HL-60 (cell line): ENCODE measurements at places on chromosomes 7 and 10.

GRCh38 chr7:5621776-5622175, 159.7 kb downstream of the RNF216 start:
- DNase-seq: no peak

- DNase-seq: no peak
Observed at GRCh38 chr10:112248584-112249295, 34.5 kb upstream of the TECTB start.

GRCh38 chr7:44189286-44189992, at the start of gene GCK:
Gene GCK, minus strand, starts transcription at chr7:44189439. Its CDS starts 486 bp downstream, at chr7:44188953.
- DNase-seq: no peak

DNA sequence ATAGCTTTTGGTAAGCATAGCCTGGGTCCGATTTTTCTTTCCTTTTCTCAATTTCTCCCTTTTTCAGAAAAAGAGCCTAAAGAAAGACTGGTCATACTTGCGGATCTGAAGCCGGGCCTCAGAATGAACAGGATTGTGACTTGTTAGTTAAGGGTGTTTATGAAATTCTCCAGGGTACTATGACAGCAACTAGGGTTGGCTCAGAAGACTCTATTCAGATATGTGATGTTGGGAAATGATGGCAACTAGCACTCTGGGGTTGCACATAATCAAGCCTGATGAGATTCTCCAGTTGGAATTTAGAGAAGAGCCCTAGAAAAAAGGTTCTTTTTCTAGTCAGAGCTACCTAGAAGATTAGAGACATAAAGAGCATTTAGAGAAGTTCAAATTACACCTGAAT, 352.4 kb upstream of the POM121L12 start:
- no peak for DNase-seq

DNA sequence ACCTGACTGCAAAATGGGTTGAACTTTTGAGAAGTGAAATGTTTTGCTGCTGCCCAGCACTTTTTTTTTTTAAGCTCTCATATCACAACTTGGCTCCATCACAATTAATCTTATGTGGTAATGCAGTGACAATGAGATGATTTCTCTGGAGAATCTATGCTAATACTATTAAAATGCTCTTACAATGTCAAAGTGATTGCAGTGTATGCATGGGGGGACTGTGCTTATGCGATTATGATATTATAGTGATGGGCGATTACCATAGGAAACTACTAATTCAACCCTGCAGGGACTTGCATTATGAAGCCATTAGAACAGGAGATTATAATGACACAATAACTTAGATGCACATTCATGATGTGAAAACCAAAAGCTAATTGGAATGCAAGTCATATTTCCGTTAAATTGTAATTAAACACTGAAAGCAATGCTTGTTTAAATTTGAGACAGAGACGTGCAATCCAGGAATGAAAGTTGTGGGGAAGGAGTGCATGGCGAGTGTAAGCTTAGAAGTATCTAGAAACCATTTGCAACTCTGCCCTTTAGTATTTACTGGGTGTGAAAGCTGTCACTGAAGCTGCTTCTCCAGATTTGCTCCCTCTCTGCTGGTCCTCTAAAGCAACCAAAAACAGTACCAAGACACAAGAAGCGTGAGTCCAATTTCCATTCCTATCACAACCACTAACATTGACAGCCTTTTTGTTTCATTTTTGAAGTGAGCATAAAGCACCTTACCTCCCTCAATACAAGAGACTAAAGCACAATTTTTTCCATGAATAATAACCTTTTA, 21.6 kb downstream of the PTER start:
- DNase-seq: no peak

GRCh38 chr7:127798769-127799372, 146.9 kb downstream of the SND1 start:
- DNase-seq: no peak

DNA sequence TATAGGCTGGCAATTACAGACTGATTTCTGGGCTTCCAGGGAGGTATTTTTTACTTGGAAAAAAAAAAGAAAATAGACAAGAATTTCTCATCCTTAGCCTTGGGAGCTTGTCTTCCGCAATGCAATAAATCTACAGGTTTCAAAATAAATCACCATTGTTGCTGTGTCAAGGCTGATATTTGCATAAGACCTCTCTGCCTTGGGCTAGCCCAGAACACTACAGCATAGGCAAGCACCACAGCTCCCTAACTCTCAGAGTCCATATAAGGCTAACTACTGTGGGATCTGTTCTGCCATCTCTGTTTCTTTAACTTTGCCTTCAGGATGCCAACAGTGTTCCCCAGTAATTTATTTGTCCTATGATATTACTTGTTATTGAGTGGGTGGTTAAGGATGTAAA, 64.4 kb downstream of the ZWINT start:
- no peak for DNase-seq

DNA sequence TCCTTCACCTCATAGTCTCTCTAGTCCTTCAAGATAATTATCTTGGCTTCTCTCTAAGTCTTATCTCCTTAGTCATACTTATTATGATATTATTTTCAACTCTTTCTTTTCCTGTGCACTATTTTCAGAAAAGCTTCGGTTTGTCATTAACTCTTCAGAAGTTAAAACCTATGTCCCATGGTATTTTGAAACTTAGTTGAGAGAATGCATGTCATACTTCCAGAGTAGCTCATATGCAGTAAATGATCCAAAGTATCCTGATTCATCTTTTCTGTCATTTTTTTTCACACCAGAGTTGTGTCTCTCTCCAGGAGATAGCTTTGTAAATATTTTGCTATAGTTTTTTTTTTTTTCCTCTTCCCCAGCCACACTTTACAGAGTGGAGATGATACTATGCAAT, 1008.6 kb downstream of the NRG3 start:
- DNase-seq: no peak

GRCh38 chr10:125020386-125020785, 78.5 kb downstream of the ZRANB1 start:
- no peak for DNase-seq

DNA sequence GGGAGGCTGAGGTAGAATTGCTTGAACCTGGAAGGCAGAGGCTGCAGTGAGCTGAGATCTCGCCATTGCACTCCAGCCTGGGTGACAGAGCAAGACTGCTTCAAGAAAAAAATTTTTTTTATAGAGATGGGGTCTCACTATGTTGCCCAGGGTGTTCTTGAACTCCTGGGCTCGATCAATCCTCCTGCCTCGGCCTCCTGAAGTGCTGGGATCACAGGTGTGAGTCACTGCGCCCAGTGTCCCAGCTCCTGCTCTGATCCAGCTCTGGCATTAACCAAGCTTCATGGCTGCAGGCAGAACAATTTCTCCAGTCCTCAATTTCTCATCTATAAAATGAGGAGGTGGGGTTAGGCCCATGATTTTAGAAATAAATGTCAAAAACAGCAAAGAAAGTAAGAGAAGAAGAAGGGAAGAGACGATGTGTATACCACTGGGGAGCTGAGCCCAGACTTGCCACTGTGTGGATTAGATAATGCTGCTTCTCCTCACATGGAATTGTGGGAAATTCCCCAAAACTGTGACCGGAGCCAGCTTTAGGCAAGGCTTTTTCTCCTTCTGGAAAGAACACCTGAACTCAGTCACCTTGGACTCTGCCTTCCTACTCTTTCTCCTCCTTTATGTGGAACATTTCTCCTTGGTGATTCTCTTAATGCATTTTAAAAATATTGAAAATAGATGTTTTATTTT, 25.5 kb downstream of the IL15RA start:
- DNase-seq: no peak

DNA sequence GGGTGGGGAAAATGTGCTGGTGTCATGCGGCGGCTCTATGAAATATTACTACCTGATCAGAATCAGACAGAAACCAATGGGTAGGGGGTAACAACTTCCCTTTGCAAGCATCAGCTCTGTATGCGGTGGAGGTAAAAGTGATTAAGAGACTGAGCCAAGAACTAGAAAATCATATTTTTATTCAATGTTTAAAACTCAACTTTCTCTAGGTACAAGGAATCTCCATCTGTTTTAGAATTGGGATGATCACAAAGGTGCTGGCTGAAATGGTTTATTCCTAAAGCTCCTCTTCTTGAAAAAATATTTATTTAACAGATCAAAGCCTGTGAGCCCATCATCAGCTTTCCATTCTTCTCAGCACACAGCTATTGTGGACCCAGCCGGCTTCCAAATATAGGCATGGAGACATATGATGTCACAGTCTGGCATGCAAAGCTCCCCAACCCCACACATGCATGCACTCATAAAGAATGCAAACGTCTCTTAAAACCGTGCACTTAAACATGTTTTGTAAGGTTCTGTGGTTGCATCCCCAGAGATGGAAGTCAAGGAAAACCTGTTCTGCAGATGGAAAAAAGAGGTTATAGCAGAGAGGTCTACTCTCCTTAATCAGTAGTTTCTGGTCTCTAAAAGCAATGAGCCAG, 126.0 kb downstream of the SKIDA1 start:
- no peak for DNase-seq

DNA sequence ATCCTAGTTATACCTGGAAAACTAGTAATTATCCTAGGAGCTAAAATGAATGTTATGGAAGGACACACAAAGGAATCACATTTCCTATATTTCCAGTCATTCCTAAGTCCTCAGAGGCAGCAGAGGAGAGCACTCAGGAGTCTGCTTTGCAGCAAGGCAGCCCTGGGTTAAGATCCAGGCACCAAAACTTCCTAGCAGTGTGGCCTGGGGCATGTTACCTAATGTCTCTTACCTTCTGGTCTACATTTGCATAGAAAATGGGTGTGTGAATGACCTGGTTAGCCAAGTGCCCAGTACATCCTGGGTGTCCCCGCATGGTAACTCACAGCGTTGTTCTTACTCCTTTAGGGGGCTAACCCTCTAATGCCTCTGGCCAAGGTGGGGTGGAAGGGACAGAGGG, 135.9 kb downstream of the TAX1BP1 start:
- DNase-seq: no peak
